Activated CD4-positive, alpha-beta T cell treated with anti-CD3 and anti-CD28 coated beads, Interleukin-2, amount 10 ng/mL, durations not matched to agents 7 days and 5 days (primary cell): ENCODE measurements at places on chromosomes 16 and 17. TPM values are rescaled to one million over a fixed set of nuclear protein-coding genes. Genes with fewer than 3 reads are reported as not detected.

- H3K27ac ChIP-seq: no peak overlapping the region
- DNase-seq: no peak
- no peaks in the 10 kb centered on the region for H3K27me3 ChIP-seq
- H3K4me1 ChIP-seq: no peaks in the 10 kb centered on the region
- no peak overlapping the region for H3K4me3 ChIP-seq
- no peaks in the 10 kb centered on the region for H3K36me3 ChIP-seq
These were observed 120.2 kb upstream of the HLF start for GRCh38 chr17:55144518-55144917.

DNA sequence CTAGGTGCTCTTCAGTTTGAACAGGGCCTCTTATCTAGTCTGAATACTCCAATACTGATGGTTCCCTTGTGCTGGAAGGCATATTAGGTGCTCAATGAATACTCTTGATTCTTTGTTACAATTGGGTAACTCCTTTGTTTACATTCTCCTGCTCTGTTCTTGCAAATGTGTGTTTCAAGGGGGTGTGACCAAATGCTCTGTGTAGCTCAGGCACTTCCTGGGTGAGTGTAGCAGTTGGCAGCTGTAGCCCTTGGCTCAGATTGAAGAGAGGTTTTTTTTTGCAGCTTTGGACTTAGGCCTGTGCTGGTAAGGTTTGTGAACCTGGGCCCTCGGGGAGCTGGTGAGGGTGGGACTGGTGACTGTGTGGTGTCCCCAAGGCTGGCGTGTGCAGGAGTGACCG is 20.2 kb downstream of the TBCD start:
- no peak overlapping the region for H3K4me3 ChIP-seq
- no peak overlapping the region for H3K27ac ChIP-seq
- no peak for DNase-seq
- H3K36me3 ChIP-seq: peaks cover 28% of the 10 kb centered on the region
- H3K4me1 ChIP-seq: peaks cover 23% of the 10 kb centered on the region

DNA sequence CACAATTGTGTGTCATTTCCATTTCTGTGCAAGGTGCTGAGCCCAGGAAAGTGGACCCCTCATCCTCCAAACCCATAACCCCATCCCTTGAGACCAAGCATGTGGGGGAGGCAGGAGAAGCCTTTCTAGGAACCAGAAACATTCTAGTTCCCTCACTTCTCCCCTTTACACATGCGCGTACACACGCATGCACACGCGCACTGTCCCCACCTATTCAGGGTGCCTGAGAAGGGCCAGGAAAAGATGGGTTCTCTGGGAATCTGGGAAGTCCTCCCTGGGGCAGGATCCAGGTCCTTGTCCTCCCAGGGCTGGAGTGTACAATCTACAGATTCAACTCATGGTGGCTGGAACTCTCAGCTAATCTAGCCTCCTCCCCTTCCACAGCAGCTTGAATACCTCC is 2.4 kb downstream of the PPY start:
- H3K27ac ChIP-seq: peak overlapping the region; percentile 2
- H3K4me1 ChIP-seq: peaks cover 9% of the 10 kb centered on the region
- no peak overlapping the region for H3K4me3 ChIP-seq
- no peaks in the 10 kb centered on the region for H3K36me3 ChIP-seq

DNA sequence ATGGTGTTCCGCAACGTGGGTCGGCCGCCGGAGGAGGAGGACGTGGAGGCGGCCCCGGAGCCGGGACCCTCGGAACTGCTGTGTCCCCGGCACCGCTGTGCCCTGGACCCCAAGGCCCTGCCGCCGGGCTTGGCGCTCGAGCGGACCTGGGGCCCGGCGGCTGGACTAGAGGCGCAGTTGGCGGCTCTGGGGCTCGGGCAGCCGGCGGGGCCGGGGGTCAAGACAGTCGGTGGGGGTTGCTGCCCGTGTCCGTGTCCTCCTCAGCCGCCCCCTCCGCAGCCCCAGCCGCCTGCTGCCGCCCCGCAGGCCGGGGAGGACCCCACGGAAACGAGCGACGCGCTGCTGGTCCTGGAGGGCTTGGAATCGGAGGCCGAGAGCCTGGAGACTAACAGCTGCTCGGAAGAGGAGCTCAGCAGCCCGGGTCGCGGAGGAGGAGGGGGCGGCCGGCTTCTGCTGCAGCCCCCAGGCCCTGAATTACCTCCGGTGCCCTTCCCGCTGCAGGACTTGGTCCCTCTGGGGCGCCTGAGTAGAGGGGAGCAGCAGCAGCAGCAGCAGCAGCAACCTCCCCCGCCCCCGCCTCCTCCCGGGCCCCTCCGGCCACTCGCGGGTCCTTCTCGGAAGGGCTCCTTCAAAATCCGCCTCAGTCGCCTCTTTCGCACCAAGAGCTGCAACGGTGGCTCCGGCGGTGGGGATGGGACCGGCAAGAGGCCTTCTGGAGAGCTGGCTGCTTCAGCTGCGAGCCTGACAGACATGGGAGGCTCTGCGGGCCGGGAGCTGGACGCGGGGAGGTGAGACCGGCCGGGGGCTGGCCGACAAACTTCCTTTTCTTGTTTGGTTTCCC is 821 bp downstream of the SOCS7 start:
- H3K4me1 ChIP-seq: peaks cover 46% of the 10 kb centered on the region
- H3K4me3 ChIP-seq: peak overlapping the region; percentile 66
- no peaks in the 10 kb centered on the region for H3K36me3 ChIP-seq
- H3K27me3 ChIP-seq: no peaks in the 10 kb centered on the region
- H3K27ac ChIP-seq: peak overlapping the region; percentile 54

DNA sequence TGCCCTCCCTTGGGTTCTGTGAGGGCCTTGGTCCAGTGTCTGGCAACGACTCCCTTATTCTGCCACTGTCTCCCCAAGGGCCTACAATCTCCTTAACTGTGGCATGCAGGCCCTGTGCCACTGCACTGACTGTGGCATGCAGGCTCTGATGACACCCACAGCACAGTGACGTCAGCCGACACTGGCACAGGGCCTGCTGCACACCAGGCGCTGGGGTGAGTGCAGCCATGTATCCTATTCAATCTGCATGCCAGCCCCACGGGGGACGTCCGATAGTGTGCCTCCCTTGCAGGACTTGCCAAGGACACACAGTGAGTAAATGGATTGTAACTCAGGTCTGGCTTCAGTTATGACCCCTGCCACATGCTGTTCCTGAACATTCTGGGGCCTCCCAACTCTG is 39.8 kb upstream of the RASD1 start:
- no peak overlapping the region for H3K27ac ChIP-seq
- no peaks in the 10 kb centered on the region for H3K4me1 ChIP-seq
- H3K36me3 ChIP-seq: no peaks in the 10 kb centered on the region
- DNase-seq: no peak
- H3K27me3 ChIP-seq: no peaks in the 10 kb centered on the region

DNA sequence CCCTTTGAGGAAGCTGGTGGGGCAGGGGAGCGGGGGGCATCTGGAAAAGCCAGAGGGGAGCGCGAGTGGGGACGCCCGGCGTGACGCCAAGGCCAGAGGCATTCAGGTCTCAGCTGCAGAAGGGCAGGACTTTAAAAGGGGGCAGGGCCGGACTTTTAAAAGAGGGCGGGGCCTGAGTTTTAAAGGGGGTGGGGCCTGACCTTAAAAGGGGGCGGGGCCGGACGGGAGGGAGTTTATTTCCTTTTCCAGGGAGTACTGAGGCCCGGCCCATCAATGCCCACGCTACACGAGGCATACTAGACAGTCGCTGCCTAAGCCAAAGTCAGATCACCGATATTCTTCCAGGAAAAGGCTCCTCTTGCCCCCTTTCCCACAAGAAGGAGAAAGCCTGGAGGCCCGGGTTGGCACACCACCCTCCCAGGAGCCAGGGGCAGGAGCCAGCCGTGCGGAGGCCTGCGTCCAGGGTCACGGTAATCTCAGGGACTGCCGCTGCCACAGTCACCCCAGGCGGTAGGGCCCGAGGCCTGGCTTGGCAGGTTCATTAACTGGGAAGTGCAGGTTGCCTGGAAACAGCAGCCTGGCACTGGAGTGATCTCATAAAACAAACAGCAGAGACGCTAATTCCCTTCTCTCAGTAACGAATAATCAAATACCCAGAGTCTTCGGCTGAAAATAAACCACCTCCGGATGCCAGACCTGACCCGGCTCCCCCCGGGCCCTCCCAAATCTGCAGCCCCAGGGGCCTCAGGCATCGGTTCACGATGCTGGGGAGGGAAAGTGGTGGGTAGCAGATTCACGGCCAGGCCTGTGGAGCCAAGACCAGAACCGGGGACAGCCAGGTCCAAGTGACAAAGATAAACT is 90.7 kb downstream of the TIMM22 start:
- H3K27me3 ChIP-seq: no peaks in the 10 kb centered on the region
- peaks cover 24% of the 10 kb centered on the region for H3K36me3 ChIP-seq
- H3K4me3 ChIP-seq: no peak overlapping the region
- no peak overlapping the region for H3K27ac ChIP-seq
- H3K4me1 ChIP-seq: no peaks in the 10 kb centered on the region
- no peak for DNase-seq

DNA sequence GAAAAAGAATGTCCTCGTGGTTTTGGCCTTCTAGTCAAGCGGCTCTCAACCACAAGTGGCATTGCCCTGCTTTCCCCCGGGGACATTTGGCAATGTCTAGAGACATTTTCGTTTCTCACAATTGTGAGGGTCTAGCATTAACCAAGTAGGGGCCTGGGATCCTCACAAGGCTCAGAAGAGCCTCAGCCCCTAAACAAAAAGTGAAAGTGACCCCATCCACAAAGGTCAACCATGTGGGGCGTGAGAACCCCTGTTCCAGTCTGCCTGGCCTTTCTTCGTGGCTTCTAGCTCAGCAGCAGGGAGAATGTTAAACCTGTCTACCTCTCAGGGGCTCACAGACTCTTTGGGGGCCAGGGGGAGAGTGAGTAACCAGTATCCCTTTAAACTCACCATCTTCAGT is 4.8 kb upstream of the RPL38 start:
- H3K27me3 ChIP-seq: peaks cover 12% of the 10 kb centered on the region
- DNase-seq: no peak
- peaks cover 3% of the 10 kb centered on the region for H3K36me3 ChIP-seq

DNA sequence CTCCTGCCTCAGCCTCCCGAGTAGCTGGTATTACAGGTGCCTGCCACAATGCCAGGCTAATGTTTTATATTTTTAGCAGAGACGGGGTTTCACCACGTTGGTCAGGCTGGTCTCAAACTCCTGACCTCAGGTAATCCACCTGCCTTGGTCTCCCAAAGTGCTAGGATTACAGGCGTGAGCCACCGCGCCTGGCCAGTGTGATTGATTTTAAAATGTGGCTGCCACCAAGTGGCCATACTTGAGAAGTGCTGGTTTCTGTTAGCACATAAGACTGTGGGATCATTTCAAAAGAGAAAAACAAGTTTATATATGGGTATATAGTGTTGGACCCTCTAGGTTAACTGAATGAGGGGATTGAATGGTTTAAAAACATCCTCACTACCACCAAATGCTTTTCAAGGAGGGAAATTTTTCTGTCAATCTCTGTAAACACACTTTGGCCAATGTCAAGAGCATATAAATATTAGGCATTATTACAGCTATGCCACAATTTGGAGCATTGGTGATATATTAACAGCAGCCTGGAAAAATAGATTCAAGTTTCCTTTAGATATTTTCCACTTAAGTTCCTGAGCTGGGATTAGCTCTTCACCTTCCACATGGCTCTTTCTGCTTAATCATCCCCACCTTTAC is 13.5 kb upstream of the DHRS13 start:
- peak; percentile 49 for DNase-seq
- peaks cover 5% of the 10 kb centered on the region for H3K4me1 ChIP-seq
- no peak overlapping the region for H3K4me3 ChIP-seq
- no peak overlapping the region for H3K27ac ChIP-seq

DNA sequence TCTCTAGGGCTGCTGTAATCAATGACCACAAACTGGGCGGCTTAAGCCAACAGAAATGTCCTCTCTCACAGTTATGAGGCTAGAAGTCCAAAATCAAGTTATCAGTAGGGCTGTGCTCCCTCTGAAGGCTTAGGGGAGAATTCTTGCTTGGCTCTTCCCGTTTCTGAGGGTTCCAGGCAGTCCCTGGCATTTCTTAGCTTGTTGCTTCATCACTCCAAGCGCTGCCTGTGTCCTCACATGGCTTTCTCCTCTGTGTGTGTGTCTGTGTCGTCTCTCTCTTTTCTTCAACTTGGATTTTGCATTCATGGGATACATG is 13.7 kb upstream of the CDC42EP4 start:
- no peak for DNase-seq
- H3K27me3 ChIP-seq: no peaks in the 10 kb centered on the region
- H3K27ac ChIP-seq: no peak overlapping the region
- H3K36me3 ChIP-seq: no peaks in the 10 kb centered on the region
- H3K4me1 ChIP-seq: no peaks in the 10 kb centered on the region

DNA sequence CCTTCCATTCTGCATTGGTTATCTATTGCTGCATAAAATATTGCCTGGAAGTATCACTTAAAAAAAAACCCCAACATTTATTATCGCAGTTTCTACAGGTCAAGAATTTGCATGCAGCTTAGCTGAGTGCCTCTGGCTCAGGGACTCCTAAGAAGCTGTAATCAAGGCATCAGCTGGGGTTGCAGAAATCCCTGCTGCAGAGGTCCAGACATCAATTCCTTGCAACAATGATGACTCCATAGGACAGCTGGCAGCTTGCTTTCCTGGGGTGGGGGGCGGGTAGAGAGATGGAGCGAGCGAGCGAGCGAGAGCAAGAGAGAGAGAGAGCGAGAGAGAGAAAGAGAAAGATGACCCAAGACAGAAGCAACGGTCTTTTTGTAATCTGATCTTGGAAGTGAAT is 308.1 kb downstream of the HAPSTR1 start:
- no peaks in the 10 kb centered on the region for H3K36me3 ChIP-seq
- no peaks in the 10 kb centered on the region for H3K27me3 ChIP-seq
- no peak overlapping the region for H3K4me3 ChIP-seq
- DNase-seq: no peak
- H3K27ac ChIP-seq: no peak overlapping the region

DNA sequence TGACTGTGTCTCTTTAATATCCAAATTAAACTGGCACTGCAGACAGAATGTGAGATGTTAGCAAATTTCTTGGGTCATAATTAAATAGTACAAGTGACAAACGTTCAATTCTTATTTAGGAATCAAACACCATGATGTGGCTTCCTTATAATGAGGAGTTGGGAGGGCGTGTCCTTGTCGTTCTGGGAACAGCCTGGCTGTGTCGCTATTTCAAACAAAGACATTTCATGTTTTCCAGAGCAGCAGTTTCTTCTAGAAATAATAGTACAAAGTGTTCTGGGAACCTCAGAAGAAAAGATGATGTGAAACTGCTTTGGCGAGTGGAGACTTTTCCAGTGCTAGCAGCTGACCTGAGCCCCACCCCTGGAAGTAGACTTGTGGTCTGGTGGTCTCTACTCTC is 301.7 kb upstream of the N4BP1 start:
- no peak for DNase-seq
- H3K4me1 ChIP-seq: no peaks in the 10 kb centered on the region
- H3K27ac ChIP-seq: no peak overlapping the region
- H3K27me3 ChIP-seq: no peaks in the 10 kb centered on the region

Gene HCRT
- not detected for total RNA-seq

Gene EIF1
- 605 TPM for total RNA-seq

Gene WWP2
- 68.8 TPM for total RNA-seq

Gene NGFR
- 0.07 TPM for total RNA-seq

Gene CCL17
- total RNA-seq: 0.40 TPM

Gene ZG16
- not detected for total RNA-seq

Gene MC1R
- 5.0 TPM for total RNA-seq

Gene CA7
- not detected for total RNA-seq

Gene ASGR1
- 0.29 TPM for total RNA-seq

Gene TLCD3B
- total RNA-seq: 7.2 TPM
